ENCODE measurements at places on chromosomes 4 and X.

DNA sequence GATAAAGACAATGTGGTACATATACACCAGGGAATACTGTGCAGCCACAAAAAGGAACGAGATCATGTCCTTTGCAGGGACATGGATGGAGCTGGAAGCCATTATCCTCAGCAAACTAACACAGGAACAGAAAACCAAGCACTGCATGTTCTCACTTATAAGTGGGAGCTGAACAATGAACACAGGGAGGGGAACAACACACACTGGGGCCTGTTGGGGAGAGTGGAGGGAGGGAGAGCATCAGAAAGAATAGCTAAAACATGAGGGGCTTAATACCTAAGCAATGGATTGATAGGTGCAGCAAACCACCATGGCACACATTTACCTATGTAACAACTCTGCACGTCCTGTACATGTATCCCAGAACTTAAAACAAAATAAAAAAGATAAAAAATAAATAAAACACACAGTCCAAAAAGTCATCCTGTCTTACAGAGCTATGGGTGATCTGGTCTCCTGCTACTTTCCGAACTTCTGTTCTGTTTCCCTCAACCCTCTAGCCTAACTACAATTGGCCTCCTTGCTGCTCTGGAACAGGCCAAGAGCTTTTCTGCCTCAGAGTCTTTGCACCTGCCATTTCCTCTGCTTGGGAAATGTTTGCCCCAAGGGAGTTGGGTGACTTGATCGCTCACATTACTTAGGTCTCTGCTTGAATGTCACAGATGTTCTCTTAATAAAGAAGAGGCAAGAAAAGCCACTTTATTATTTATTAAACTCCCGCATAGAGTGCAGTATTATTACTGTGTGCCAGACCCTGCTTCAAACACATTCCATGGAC is 1.1 kb upstream of the CD38 start:
- no peak for DNase-seq

DNA sequence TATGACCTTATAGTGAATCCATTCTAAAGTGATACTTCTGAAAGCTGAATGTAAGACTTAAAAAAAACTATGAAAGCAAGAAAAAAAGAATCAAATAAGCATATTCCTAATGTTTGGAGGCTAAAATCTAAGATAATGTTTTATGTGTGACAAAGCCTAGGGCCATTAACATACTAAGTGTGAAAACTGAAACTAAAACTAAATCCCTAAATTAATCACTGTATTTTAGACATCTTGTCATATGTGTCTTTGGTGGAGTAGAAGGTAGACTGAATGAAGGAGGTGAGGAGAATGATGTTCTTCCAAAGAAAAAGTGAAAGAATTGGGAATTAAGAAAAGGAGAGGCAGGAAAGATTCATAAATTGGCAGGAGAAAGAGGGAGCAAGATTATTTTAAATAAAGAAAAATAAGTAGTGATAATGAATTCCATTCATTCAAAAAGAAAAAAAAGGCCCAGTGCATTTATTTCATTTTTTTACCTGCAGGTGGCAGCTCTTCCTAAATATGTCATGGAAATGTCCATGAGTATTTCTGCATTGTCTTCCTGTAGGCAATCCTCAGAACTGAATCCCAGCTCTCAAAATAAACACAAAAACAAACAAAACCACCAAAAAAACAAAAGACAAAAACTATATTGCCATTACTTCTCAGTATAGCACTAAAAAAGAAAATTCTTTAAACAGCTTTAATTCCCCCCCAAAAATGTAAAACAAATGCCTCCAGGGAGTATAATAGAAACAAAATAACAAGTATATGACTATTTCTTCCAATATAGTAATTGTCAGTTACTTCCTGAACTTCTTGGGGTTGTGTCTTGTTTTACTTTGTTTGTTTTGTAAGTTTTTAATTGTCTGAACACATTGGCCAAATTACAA is 17.0 kb upstream of the AP1AR start:
- no peak for DNase-seq

- no peak for DNase-seq
Observed at GRCh38 chr4:107391630-107392028, 328.4 kb downstream of the PAPSS1 start.

DNA sequence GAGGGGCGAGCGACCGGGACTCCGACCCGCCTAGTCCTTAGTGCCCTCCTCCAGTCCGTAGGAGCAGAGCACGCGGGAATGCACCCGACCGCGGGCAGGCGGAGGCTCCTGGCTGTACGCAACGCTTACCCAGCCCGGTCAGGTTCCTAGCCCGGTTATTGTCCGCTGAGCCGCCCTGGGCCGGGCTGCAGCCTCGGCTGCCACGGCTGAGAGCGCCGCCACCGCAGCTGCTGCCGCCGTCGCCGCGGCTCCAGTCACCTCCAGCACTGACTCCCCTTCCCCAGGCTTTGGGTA is at the start of gene AMER1:
Gene AMER1 (minus strand): TSS at position 268 of the 294 bp plus-strand sequence. CDS start 12,422 bp downstream, outside the sequence.
- no peak for DNase-seq

- peak; percentile 30 for DNase-seq
Observed at GRCh38 chr4:8292478-8293107, 23.0 kb downstream of the HTRA3 start.

DNA sequence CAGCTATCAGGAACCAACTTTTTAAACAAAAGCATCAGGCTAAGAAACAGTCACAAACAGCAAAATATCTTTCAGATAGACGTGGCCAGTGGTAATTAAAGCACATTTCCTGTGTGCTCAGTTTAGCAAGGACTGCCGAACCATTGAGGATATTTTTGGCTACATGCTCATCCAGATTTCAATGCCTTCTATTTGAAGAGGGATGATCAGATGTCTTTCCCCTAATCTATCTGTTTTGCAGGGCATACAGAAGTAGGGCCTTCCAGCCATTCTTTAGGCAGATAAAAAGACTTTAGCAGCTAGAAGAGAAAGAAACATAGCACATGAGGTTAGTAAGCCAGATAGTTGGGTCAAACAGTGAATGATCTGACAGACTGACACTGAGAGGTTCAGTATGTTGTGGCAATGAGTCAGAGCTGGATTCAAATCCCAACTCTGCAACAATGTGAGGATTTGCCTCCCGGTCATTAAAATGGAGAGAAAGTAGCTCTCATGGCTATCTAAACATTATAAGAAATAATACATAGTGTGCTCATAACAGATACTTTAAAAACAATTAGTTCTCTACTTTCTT is 100.0 kb upstream of the PRKG2 start:
- DNase-seq, result no peak

DNA sequence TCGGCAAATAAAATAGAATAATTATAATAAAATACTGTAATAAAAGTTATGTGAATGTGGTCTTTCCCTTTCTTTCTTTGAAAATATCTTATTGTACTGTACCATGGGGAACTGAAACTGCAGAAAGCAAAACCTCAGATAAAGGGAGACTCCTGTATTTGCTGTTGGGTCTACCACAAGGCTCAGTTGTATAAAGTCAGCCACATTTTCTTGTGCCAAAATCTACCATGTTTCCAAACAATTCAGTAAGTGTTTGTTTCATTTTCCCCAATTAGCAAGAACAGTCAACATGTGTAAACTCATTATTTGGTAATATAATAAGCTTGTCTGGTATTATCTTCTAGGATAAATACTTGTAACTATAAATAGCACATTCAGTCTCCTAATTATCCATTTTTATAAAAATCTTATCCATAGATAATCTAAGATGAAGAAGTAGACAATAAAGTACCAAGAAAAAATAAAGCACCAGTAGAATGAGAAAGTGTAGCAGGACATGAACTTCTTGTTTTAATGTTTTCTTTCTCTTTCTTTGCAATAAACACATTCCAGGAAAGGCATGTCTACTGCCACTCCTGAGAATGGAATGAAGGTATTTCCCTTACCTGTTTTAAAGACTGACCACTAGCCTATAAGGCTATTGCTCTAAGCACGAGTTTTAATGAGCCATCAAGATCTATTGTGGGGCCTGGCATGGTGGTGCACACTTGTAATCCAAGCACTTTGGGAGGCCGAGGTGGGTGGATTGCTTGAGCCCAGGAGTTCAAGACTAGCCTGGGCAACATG is 15.0 kb upstream of the OTUD4 start:
- DNase-seq, result no peak

DNA sequence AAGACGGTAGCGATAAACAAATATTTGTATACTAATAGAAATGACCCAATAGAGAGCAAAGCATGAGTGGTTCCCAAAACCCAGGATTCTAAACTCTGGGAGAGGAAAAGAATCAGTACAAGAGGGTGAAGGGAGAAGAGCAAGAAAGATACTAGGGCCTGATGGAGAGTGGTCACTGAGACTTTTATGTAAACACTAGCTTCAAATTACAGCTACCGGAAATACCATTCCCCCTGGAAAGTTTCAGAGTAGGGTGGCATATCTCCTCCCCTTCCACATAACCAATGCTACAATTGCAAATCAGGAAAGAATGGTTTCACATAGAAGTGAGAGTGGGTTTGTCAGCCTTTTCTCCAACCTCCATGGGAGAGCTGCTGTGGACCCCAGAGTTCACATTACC is 77.1 kb downstream of the EIF4E start:
- DNase-seq, result no peak

DNA sequence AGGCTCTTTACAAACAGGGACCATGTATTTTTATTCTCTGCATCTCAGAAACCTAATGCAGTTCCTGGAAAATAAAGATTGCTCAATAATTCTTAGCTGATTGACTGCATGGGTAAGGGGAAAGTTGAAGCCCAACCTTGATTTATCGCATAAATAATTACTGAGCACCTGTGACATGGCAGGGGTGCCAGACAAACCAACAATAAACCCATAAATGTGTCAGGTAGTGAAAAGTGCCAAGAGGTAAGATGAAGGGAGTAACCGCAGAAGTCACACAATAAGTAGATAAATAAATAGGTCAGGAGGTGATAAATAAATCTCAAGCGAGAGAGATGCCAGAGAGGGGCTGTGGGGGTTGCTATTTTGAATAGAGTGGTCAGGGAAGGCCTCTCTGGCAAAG is 20.1 kb upstream of the AP1S2 start:
- DNase-seq, result no peak

DNA sequence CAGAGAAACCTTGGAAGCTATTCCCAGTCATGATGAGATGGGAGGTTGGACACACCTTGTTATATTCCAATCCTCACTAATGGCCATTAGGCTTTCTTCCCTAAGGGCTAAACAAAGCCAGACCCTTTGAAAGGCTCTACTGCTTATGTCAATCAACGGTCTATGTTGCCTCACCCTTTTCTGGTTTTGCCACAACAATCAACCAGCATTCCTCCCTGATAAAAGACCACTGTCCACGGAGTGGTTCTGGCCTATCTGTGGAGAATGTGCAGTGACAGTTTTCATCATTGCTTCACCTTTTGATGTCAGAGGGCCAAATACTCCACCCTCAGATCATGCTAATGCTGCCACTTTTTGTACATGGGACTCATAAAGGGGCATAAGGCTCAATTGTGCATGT is 913.4 kb downstream of the RPA4 start:
- no peak for DNase-seq

DNA sequence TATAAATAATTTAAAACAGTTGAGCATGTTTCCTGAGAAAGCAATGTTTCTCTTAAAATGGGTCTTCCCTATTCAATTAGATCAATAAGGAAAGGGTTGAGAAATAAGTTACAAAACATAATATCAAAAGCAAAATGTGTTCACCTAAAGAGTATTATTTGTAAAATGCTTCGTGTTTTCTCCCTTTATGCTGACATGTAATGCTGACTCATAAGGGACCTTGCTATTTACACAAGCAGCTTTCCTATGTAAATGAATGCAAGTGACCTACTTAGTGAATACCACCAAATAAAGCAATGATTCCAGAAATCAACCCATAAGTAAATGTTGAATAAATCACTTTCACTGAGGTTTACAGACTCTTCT is 91.5 kb downstream of the ELOVL6 start:
- no peak for DNase-seq

DNA sequence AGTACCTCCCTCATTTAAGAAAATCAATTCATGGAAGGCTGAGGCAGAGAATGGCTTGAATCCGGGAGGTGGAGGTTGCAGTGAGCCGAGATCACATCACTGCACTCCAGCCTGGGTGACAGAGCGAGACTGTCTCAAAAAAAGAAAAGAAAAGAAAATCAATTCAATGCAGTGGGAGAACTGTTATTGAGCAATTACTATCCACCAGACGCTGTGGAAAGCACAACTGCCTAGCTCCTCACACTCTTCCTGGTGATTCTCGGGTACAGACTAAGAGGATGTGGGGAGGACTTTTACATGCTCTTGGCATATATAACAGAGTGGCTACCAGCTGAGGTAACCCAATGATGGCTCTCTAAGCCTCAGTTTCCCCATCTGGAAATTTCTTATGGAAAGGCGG is 2.7 kb upstream of the TMSB4X start:
- DNase-seq, result no peak

GRCh38 chr4:152104901-152105357 is 344.1 kb upstream of the GATB start:
- DNase-seq, result no peak

- DNase-seq, result no peak
Observed at GRCh38 chr4:52369649-52370048, 289.5 kb downstream of the USP46 start.

- DNase-seq, result no peak
Observed at GRCh38 chrX:35076061-35076460, 133.5 kb downstream of the FAM47B start.

GRCh38 chrX:109351557-109351956 is 130.3 kb downstream of the GUCY2F start:
- no peak for DNase-seq

- no peak for DNase-seq
Observed at GRCh38 chr4:25797136-25797535, 65.7 kb downstream of the SEL1L3 start.

- DNase-seq, result no peak
Observed at GRCh38 chrX:30881797-30882196, 7.3 kb downstream of the TAB3 start.

DNA sequence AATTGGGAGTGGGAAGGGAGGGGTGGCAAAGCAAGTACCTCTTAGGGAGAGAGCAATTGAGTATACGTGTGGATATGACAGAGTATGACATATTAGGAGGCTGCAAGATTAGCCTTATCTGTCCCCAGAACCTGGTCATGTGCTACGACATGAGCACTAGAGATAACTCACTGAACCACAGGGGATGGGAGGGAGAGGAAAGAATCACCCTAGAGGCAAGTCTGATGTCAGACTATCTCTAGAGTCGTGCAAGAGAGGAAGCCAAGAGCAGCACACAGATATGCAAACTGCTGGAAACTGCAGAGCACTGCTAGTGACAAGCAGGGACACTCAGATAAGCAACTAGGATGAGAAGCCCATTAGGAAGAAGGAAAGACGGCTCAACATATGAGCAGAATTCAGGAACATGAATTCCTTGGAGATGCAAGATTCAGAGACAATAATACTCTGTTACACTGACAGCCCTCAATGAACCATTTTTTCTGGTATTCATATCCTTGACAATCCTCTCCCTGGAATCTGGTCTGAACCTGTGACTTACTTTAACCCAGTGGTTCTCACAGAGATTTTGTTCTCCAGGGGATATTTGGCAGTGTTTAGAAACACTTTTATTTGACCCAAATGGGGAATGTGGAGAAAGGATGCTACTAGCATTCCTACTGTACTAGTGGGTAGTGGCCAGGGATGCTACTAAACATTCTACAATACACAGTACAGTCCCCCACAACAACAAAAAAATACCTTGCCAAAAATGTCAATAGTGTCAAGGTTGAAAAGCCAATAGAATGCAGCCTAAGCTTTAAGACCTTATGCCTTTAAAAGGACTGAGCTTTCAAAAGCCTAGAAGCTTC is 84.0 kb upstream of the BMP2K start:
- no peak for DNase-seq

GRCh38 chr4:77002321-77003107 is 53.0 kb downstream of the SEPTIN11 start:
- DNase-seq, result no peak

GRCh38 chr4:169618986-169619385 is 1.4 kb upstream of the CLCN3 start:
- no peak for DNase-seq

Data from sigmoid colon (tissue), 7 donors.